SHP77 (cell line): ENCODE measurements at places on chromosomes 2 and 18.

- DNase-seq, result no peak
Measured at GRCh38 chr18:23069481-23069880, 65.8 kb upstream of the CABLES1 start.

GRCh38 chr18:3821524-3821923, 371.6 kb downstream of the TGIF1 start:
- DNase-seq, result no peak

DNA sequence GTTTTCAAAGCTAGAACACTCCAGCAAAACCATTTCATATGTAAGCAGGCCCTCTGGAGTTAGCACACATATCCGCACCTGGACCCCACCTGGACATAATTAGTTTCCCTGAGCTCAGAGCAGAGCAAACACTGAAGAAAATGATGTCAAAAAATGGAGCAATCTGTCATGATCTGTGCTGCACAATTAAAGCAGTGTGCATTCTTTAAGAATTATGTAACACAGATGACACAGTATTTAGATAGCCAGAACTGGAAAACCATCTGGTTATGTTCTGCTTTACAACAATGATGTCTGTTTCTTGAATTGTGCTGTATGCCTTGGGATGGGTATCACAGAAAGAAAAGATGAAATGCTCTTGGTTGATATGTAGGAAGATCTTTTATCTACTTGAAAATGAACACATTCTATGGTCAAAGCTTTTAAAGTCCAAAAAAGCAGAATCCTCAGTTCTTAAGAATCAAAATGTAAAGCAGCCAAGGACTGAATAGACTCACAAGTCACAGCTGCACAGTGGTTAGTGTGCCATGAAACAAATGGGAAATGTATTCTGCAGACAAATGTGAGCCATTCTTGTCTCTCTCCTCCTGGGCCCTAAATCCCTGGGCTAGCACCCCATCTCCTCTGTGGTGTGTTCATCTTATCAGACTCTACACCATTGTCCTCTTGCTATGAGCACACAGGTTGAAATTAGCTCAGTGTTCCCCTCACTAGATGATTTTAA, 36.8 kb downstream of the HRH4 start:
- DNase-seq, result peak; percentile 37

GRCh38 chr2:144776766-144777165, 256.8 kb upstream of the ZEB2 start:
- DNase-seq, result no peak

- DNase-seq, result no peak
Measured at GRCh38 chr2:890791-891190, 59.9 kb upstream of the SNTG2 start.

DNA sequence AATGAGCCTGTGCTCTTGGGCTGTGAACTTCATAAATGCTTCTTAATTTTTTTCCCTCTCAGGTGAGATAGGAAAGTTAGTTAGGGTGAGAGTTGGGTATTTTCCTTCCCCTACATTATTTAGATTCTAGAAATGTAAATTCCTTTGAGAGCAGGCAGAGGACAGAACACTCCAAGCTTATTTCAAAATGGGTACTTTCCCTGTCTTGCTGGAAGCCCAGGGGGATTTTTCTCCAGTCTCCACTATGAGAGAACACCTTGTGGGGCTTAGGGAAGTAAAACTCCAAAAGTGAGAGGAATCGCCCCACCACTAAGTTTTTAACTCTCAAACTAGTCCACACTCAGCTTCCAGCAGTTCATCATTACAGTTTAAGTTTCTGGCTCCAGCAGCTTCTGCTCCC, 253.2 kb upstream of the CTAGE1 start:
- no peak for DNase-seq

- peak; percentile 38 for DNase-seq
Measured at GRCh38 chr2:86372641-86373502, 35.4 kb upstream of the REEP1 start.

GRCh38 chr2:56379066-56379465, 195.3 kb downstream of the CCDC85A start:
- no peak for DNase-seq

DNA sequence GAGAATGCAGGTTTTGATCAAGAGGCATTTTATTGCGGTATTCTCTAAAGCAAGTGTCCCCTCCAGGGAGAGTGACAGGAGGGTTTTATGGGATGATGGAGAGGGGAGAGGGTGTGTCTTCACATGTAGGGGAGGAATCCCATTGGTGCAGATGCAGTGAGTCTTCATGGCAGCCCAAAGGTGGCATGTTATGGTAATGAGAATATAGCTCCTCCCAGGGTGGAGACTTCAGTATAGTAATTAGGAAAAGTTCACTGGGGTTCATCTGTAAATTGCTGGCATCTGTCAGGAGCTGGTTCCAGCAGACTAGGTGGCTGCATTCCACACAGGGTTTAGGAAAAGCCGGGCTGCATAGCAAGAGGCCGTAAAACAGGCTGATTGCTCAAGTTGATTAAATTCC, 230.7 kb upstream of the CCDC68 start:
- no peak for DNase-seq

- DNase-seq, result no peak
Measured at GRCh38 chr2:197423307-197423706, 11.5 kb downstream of the SF3B1 start.

GRCh38 chr2:6913415-6914157, 3.6 kb upstream of the RNF144A start:
- no peak for DNase-seq

DNA sequence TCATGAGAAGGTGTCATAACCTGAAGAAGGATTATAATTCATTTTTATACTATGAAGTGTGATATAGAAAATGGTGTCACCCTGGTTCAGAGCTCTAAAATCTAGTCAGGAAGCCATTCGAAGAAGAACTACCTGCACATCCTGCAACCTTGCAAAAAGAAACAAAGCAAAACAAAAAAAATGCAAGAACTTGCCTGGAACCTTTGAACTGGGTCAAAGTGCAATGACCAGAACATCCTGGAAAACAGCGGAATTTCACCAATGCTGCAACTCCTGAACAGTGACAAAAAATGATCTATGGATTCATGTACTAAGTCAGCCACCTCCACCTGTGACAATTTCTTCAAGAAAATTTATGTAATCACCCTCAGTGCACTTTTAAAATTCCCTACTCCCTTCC, 1083.3 kb upstream of the GYPC start:
- no peak for DNase-seq

- no peak for DNase-seq
Measured at GRCh38 chr2:83196225-83196624, 1262.9 kb downstream of the SUCLG1 start.
